ENCODE measurements at places on chromosomes 3 and 15. TPM values are rescaled to one million over a fixed set of nuclear protein-coding genes. Genes with fewer than 3 reads are reported as not detected.

NME9 gene
- not detected for total RNA-seq

GOLGA8J gene
- not detected for total RNA-seq

ZNF80 gene
- total RNA-seq: not detected

RASGRF1 gene
- total RNA-seq: 0.18 TPM

SMCO1 gene
- total RNA-seq: not detected

GOLGA8S gene
- 0.44 TPM for total RNA-seq

DNA sequence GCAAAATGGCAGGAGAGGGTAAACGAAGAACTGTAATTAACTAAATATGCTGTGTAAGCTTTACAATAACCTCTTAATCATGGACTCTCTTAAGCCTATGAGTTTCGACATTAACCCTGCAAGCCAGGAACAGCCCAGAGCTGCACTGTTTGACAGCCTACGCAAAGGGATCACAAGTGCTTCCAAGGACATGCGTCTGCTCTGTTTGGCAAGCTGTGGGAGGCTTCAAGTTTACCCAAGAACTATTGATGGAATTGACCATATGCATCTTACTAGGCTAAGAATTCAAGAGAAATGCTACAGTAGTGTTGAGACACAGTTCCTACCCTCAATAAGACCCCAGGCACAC is 66.0 kb downstream of the PDZRN3 start:
- no peak for DNase-seq

DNA sequence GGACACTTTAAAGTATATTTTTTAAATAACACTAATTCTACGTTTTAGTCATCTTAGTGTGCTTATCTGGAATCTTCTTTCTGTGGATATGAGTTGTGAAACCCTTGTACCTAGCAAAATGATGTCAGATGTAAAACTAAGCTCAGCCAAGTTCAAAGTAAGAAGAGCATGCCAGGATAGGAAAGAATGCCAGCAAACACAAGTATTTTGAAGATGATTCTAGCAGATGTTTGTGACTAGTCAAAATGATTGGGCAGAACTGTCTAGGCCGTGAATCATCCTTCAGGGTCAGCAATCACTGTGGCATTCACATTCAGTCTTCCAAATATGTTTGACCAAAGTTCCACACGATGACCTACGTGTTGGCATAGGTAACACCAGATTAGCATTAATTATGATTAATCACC is 5.4 kb upstream of the PLOD2 start:
- DNase-seq: no peak

- DNase-seq: no peak
Observed at GRCh38 chr3:2929574-2929973, 180.6 kb downstream of the IL5RA start.

DNA sequence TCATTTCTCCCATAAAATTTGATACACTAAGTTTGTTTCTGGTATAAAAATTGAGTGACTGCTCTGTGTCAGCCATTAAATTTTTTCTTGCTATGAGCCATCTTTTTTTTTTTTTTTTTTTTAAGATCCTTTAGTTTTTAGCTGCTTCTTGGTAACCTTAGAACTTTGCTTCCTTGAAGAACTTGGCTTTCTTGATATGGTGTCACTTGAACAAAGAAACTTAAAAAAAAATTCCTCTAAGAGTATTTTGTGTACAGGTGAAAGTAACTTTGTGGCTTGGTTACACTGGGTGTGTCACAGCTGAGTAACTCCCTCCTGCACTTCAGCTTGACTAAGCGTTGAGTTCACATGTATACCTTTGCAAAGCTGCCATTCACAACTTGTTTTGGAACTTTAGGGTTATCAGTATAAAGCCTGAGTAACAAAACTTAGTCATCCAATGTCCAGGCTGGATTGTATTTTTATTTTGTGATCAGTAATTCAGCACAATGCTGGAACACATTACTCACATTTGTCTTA is 6.5 kb downstream of the CHD2 start:
- no peak for DNase-seq

GRCh38 chr15:99053380-99054024 is 45.9 kb upstream of the PGPEP1L start:
- peak; percentile 71 for DNase-seq

DNA sequence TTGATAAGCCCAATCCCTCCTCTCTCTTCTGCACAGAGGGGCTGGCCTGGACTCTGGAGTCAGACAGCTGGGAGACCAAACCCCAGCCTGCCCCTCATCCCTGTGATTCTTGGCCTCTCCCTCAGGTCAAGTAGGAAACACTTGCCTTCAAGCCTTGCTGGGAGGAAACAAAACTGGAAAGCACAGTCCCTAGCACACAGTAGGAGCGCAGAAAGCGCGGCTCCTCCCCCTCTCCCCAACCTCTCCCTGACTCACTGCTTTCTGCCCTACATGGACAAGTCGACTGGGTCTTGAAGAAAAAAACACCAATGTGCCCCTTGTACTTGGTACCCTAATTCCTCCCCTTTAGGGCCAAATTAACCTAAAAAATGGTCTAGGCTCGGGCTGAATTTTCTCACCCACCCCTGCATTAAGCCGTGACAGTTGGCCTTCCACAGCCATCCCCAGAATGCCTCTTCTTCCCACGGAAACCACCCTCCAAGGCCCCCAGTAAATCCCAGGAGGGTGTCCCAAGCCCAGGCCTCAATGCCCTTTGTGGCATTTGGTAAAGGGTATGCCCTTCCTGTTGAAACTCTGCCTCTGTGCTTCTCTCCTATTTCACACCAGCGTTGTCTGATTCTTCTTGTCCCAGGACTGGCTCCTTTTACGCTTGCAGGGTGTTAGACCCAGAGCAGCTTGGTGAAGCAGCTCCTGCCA is 11.3 kb upstream of the RAF1 start:
- no peak for DNase-seq
